ENCODE measurements at places on chromosomes 7 and 10.

- no peak for DNase-seq
Observed at GRCh38 chr10:35639728-35640401, 2.2 kb downstream of the FZD8 start.

GRCh38 chr10:123585477-123586445 lies 80.4 kb upstream of the GPR26 start:
- no peak for DNase-seq

DNA sequence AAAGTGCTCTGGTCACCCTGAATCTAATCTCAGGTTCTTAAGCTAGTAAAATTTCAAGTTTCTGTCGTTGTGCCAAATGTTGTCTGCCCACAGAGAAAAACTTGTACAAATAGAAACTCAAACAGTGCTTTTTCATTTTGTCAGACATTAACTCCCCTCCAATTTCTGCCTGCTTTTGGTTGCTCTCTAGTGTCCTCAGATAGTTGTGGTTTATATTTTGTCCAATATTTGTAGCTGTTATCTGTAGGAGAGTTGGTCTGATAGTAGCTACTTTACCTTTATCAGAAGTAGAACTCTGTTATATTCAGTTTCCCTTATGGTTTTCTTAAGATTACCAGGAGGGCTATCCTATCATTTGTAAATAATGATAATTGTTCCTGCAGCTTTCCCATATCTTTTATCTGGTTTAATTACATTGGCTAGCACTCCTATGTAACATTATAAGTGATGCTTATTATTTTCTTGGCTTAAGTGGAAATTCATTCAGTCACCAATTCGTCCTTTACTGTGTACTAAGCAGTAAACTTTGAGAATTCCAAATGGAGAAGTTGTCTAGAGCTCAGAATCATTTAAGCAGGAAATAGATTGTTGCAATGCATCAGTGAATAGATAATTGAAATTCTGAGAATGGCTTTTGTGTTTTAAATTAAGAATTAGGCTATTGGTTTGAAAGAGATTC lies 91.0 kb downstream of the ANKIB1 start:
- peak; percentile 56 for DNase-seq

GRCh38 chr10:123323884-123324283 lies 169.7 kb downstream of the BUB3 start:
- no peak for DNase-seq

DNA sequence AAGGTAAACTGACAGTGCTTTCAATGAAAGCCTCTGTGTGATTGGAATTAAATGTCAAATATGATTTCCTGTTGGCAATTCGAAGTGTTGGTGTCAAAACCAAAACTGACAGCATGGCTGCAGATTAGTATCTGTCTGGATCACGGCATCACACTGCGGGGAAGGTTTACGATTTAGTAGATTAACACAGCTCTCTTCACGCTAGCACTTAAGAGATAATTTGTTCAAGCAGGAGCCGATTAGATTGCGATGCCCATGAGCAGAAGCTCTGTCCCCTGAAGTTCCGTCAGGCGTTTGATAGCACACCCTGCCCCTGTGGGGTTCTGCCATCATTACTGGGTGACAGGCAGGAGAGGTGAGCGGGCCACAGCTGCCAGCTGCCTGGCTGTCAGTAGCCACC lies 279.5 kb upstream of the AUTS2 start:
- DNase-seq = no peak

- peak; percentile 14 for DNase-seq
Observed at GRCh38 chr7:16719699-16720098, 33.9 kb upstream of the TSPAN13 start.

- DNase-seq = peak; percentile 45
Observed at GRCh38 chr10:98446151-98446660, 529 bp downstream of the HPS1 start.

DNA sequence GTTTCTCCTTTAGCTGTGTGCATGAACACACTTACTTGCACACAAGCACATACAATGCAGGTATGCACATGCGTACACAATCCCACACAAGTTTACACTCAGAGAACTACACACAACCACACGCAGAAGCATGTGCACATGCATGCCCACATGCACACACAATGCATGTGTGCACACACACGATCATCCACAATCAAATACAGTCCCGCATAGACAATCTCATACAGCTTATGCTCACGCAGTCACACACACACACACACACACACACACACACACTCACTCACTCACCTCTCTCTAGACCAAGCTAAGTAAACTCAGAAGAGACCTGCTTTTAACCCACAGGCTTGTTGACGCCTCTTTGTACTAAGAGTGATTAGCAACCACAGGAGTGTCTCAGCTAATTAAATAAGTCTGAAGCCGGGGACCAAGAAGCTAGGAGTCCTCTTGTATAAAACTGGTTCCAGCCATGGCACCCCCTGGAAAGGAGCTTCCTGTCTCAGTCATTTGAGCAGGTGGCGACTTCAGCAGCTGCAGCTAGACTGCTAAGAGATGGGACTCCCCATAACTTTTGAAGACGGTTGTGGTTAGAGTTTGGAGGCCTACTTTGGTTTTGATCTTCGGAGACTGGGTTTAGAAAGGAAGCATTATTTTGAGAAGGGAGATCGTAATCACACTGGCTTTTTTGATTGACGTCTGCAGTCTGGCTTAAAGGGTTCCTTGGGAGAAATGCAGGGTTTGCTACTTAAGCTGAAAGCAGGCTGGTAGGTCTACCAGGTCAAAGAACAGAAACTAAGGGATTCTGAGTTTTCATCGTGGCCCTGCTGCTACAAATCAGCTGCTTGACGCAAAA lies 82.3 kb upstream of the ADRB1 start:
- no peak for DNase-seq
